ENCODE measurements at places on chromosomes 5 and 9.

DNA sequence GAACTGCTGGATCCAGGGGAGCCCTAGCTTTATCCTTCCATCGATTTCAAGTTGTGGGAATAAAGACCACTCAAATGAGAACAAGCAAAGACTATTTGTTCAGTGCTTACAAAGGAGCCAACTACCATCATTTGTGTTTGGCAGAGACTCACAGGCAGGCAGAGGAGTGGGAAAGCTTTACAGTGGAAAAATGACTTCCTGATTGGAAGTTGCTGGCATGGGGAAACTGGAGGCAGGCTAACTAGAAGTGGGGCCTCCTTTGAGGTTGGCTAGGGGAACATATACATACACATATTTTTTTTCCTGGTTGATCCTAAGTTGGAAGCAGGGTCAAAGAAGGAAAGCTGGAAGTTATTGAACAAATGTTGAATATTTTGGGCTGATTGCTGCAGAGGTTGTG is 121.7 kb downstream of the ACTBL2 start:
- no peak for DNase-seq

DNA sequence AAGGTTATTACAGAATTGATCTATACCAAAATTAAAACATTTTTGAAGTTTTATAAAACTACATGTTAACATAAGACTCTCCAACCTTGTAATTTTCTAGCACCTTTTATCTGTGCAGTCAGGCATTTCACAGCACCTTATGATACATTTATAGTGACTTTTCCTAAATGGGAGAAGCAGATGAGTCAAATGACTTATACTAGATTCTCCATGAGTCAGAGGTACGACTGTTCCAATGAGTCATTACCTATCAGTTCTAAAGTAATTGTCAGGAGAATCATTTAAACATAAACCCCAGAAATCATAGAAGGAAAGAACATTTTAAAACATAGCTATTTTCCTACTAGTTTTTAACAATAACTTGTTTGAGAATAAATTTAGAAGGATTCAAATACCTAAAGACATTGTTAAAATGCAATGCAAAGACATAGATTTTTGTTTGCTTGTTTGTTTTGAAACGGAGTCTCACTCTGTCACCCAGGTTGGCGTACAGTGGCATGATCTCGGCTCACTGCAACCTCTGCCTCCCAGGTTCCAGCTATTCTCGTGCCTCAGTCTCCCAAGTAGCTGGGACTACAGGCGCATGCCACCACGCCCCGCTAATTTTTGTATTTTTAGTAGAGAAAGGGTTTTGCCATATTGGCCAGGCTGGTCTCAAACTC is 34.7 kb upstream of the DMXL1 start:
- no peak for DNase-seq

DNA sequence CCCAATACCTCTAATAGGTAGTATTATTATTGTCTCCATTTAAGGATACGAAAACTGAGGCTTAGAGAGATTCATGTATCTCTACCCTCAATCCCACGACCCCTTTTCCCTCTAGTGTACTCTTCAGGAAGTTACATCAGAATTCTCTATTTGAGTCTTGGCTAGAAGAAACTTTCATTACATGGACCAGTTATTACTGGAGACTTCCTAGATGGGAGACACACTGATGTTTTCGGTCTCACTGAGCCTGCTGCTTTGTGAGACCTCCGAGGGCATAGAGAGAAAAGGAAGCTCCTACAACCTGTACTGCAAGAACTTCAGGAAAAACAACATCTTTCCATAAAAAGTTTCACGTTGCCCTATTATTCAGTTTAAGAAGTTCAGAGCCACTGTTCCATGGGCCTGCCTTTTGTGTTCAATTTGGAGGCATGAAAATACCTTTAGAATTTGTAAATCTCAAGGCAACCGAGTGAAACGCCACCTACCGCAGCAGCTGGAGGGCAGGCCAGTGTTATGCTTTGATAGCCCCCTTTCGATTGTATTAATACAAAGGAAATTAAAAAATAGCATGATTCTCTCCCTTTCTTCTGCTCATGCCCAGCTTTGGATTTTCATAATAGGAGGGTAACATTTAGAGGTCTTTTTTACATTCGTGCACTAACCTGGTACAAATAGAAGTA is 223.3 kb downstream of the EBF1 start:
- DNase-seq = no peak

DNA sequence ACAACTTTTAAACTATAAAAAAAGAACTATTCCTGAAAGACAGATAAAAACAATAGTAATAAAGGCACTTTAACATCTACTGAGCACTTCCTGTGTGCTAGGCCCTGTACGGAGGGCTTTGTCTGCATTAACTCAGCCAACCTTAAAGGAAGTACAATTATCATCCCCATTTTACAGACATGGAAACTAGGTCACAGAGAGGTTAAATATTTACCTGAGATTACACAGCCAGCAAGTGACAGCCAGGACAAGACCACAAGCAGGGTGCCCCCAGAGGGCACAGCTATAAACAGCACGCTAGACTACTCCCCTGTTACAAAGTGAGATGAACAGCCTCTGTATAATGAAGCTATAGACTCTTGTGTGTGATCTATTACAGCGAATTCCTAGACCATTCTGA is 25.5 kb downstream of the DDX31 start:
- DNase-seq = peak; percentile 22

- no peak for DNase-seq
Observed at GRCh38 chr9:8053501-8053900, 253.9 kb upstream of the DMAC1 start.

DNA sequence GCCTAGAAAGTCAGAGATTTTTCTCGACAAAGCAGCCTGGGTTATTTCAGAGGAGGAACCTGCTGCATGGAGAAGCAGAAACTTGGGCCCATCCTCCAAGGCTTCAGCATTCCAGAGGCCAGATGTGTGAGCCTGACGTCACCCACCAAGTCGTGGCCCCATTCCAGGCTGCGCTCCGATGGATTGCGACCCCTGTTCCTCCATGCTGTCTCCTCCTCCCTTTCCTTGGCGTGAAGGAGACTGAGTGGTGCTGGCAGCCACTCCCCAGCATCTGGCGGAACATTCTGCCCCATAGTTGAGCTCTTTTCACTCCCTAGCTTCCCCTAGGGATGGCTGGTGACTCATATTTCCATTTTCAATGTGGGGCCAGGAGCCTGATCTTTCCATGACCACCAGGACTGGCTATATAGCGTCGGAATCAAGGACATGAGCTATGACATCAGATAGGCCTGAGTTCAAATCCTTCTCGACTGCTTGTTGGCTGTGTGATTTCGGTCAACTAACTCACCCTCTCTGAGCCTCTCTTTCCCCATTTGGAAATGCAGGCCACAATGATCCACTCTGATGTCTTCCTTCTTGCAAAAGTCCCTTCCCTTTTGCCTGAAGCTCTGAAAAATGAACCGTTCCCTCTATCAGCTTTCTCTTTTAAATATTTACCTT is 24.5 kb upstream of the DUSP1 start:
- no peak for DNase-seq

GRCh38 chr5:169971780-169972179 is 8.5 kb downstream of the INSYN2B start:
- DNase-seq = no peak

DNA sequence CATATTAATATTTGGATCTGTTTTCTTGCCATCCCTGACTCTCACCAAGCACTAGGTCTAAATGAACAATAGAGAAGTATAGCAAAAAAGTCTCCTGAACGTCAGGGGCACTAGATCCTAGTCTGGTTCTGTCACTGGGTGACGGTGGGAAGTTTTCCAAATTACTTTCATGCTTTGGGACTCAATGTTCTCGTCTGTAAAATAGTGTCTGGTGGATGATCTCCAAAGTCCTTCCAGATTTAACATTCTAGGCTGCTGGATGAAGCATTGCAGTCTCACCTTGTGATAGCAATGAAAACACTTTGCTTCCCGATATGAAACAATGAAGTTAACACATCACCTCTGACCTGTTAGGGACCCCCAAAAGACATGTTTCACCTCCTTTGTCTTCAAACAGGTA is 199.3 kb downstream of the SEC61B start:
- DNase-seq = no peak

DNA sequence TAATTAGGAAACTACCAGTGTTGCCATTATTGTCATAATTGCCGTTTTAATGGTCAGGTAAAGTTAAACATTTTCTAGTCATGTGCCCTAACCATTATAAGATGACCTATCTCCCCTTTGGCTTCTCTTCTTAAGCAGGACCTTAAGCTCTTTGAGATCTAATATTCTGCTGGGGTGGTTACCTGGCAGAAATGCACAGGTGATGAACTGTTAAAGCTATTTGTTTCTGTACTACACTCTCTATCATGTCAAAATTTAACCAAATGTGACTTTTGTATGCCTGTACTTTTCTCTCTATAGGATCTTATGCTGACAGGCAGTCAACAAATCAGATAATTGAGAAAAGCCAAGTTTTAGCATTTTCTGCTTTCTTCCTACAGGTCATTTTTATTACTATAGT is 23.3 kb downstream of the ALDH1A1 start:
- no peak for DNase-seq

- no peak for DNase-seq
Observed at GRCh38 chr5:144598451-144599068, 427.9 kb downstream of the KCTD16 start.
